ENCODE measurements at places on chromosomes 1 and 21. TPM values are rescaled to one million over a fixed set of nuclear protein-coding genes. Genes with fewer than 3 reads are reported as not detected.

Gene PAX7
- total RNA-seq = not detected

Gene GOLT1A
- total RNA-seq = not detected

Gene EFNA3
- 1.3 TPM for total RNA-seq

Gene XPR1
- total RNA-seq = 28.0 TPM

Gene NMNAT1
- total RNA-seq = 18.6 TPM

Gene FAM78B
- total RNA-seq = 0.29 TPM

Gene MAP10
- total RNA-seq = 1.7 TPM

Gene TNFRSF8
- total RNA-seq = under 0.01 TPM

Gene AGTRAP
- 45.1 TPM for total RNA-seq

Gene MXRA8
- total RNA-seq = 534 TPM

Gene KIF14
- total RNA-seq = 16.0 TPM

Gene ZBTB37
- total RNA-seq = 7.6 TPM

Gene CD48
- not detected for total RNA-seq

Gene GABPB2
- 14.0 TPM for total RNA-seq

Gene CACNA1E
- total RNA-seq = not detected

Gene SPSB1
- total RNA-seq = 57.1 TPM

Gene CR1L
- not detected for total RNA-seq

Gene MYOC
- 1.2 TPM for total RNA-seq

Gene TOR3A
- 70.6 TPM for total RNA-seq

Gene GPR52
- total RNA-seq = 0.50 TPM

Gene ADGRL4
- 6.9 TPM for total RNA-seq

Gene TBX15
- total RNA-seq = not detected

Gene TMPRSS15
- not detected for total RNA-seq

Gene DPH2
- 12.4 TPM for total RNA-seq

Gene ACTN2
- total RNA-seq = under 0.01 TPM

All from smooth muscle cell of trachea (primary cell).